ENCODE measurements at places on chromosomes 2 and 18.

DNA sequence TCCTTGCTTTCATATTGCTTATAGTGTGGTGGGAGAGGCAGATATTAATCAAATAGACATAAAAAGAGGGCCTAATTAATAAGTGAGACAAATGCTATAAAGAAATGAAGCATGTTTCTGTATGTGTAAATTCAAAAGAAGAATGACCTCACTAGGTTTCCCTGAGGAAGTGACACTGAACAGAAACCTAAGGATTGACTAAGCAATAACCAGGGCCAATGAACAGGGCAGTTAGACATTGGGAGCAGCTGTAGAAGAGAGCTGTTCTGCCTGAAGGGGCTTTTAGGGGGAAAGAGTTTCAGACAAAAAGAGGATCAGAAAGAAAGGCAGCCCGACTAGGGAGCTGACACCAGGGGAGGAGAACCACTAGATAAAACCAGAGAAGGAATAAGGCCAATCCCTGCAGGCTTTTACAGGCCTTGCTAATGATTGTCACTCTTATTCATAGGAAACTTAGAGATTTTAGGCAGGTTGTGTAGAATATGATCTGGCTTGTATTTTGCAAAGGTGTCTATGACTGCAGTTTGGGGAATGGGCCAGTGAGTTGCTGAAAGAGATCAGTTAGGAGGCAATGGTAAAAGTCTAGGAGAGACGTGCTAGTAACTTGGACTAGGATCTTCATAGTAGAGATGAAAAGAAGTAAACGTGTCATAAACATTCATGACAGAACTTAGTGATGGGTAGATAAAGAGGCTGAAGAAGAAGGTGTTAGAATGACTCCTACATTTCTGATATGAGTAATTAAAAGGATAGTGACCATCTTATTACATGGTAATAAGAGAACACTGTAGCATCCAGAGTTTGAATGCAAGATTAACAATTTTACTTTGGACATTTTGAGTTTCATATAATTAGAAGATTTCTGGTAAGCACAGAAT is 26.8 kb upstream of the NABP1 start:
- no peak for DNase-seq

DNA sequence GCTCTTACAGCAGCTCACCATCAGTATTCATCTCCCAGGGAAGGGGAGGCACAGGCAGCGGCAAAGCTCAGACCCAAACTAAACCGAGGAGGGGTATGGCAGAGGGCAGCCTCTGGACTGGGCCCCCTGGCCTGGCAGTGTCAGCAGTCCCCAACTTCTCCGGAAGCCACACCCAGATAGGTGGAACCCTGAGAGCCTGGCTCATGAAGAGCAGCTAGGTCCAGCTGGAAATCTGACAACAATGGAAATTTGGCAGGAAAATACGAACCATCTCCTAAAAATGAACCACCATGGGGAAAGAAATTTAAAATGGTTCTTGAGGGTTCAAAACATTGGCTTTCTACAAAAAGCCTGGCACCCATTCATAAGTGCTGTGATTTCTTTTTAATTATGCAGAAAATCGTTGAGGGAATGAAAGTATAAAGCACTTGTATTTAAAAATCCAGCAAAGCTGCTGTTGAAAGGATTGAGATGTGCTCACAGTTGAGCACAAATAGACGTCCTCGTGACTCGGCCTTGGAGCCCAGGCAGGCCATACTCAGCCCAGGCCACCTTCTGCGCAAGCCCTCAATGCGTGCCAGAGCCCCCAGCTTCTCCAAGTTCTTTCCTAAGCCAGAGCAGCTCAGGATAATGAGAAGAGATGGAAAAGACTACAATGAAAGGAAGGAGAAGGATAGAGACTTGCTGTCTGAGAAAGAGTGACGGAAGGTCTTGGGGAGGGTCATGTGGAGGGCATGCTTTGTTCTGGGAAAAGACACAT is 93.0 kb downstream of the COL6A3 start:
- DNase-seq = no peak

DNA sequence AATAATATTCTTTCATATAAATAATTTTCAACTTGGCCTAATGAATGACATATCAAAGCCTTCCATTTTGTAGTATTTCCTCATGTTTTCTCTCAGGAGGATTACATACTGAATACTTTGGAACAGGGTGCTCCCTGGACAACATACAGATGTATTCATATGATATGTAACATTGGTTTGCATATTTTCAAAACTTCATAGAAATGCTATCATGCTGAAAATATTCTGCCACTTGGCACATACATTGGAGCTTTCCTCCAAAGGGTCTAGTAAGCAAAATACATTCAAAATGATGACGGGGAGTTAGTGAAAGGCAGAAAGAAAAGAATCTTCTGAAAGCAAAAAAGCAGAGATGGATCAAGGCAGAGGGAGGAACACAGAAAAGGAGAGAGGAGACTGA is 38.1 kb upstream of the RTN4 start:
- DNase-seq = no peak

DNA sequence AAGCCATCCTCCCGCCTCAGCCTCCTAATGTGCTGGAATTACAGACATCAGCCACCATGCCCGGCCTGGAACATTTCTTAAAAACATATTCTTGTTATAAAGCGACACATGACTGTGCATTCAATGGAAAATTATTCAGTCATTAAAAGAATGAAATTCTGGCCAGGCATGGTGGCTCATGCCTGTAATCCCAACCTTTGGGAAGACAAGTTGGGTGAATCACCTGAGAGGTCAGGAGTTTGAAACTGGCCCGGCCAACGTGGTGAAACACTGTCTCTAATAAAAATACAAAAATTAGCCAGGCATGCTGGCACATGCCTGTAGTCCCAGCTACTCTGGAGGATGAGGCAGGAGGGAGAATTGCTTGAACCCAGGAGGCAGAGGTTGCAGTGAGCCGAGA is 21.6 kb upstream of the RPRD1A start:
- no peak for DNase-seq

- DNase-seq = no peak
Observed at GRCh38 chr18:13834496-13835015, 10.6 kb downstream of the MC5R start.

GRCh38 chr2:232116852-232117251 is 155.3 kb downstream of the DIS3L2 start:
- no peak for DNase-seq

DNA sequence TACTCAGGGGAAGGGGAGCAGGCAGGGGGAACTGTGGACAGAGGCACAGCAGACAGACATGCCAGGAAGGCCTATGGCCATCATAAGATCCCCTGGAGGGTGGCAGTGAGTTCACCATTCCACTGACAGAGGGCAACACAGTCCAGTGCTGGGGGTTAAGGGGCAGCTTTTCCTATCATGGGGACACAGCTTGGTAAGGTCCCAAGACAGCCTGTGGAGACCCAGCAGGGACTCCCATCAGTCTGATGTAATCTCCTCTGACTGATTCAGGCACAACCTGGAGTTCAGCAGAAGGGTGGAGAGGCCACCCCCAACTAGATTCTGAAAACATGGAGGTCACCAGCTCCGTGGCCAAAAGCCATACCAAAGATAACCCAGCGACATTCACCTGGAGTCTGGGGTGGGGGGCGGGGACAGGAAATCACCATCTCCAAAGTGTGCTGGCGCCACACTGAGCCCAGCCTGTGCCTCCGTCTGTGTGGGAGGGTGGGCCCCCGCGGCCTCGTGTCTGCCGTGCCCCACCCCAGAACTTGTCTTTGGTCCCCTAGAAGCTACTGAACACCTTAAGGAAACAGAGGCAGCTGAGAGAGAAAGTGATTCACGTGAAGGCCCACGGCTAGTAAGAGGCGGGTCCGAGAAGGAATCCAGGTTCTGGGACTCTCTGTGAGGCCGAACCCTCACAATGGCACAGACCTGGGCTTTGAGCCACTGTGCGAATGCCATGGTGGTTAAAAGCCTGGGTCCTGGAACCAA is 28.6 kb downstream of the DNMT3A start:
- no peak for DNase-seq

DNA sequence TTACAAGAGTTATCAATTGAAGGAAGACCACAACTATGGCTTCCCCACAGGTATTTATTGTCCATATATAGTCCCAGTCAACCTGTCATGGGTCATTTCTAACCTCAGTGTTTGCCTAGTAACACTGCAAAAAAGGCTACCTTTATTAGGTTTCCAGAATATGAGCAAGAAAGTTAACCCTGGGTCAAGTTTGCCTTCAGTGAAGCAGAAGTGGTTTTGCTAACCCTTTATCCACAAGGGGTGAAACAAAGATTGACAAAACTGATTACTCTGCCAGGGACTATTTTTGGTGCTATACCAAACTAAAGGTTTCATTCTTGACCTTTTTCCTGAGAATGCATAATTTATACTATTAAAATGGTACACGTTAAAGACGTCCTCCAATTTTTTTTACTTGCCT is 28.8 kb downstream of the SP100 start:
- no peak for DNase-seq

GRCh38 chr2:85678377-85678776 is 10.4 kb upstream of the SFTPB start:
- DNase-seq = no peak

GRCh38 chr2:96762529-96763311 is 2.0 kb downstream of the CNNM4 start:
- no peak for DNase-seq

All from stimulated activated CD4-positive, alpha-beta T cell treated with anti-CD3 and anti-CD28 coated beads, TNF-alpha, amount 100 ng/mL, for 48 hours (primary cell).